ENCODE measurements at places on chromosomes 3 and 15.

- peak; percentile 85 for DNase-seq
Measured at GRCh38 chr15:40506964-40507571, 36.3 kb downstream of the CHST14 start.

GRCh38 chr3:138072796-138073195, 42.6 kb downstream of the DZIP1L start:
- DNase-seq, result no peak

DNA sequence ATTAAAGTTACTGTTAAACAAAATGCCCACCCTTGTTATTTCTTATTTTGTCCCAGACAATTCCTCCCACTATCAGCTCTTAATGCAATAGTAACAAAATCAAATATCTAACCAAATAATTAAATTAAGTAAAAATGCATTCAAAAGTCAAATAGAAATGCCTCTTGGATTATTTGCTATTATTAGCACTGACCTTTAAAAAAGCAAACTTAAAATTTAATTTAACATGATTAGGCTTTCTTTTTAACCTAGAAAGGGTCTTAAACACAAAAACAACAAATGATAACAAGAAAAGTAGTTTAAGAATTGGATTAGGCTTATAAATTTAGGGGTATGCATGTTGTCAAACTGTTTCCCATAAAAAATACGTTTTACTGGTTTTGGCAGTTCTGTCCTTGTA, 159.8 kb downstream of the CBLB start:
- DNase-seq, result no peak

DNA sequence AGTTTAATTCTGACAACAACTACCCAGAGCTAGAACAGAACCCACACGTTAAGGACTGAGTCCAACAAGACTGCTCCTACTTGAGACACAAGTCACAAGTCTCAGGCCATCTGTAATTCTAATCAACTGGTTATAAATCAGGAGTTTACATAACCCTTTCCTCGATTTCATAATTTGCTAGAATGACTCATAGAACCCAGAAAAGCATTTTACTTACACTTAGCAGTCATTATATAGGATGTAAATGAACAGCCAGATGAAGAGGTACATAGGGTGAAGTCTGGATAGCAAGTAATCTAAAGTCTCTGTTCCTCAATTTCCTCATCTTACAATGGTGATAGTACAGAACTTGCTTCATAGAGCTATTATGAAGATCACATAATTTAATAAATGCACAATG, 1018.2 kb downstream of the DIPK2A start:
- peak; percentile 80 for DNase-seq

DNA sequence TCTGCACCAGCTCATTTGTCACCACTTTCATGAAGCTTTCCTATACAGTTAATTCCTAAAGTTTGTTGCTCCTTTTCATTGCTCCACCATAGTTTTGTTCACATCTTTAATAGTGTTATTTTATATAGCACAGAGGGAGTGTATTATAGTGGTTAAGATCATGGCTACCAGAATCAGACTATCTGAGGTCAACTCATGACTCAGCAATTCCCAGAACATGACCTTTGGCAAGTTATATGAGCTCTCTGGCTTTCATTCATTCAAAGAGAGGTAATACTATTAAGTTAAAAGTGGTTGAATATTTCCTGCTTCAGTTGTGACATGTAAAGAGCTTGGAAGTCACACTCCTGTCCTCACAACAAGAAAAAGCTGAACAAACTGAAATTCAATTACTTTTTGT, 1073.5 kb downstream of the NAALADL2 start:
- DNase-seq, result no peak

GRCh38 chr15:38547255-38547997, 17.2 kb downstream of the RASGRP1 start:
- DNase-seq, result no peak

GRCh38 chr3:17118771-17119170, 234.0 kb downstream of the PLCL2 start:
- no peak for DNase-seq

Measured in mesenchymal stem cell (in vitro differentiated cells and primary cell).